ENCODE measurements at places on chromosomes 7 and 10.

DNA sequence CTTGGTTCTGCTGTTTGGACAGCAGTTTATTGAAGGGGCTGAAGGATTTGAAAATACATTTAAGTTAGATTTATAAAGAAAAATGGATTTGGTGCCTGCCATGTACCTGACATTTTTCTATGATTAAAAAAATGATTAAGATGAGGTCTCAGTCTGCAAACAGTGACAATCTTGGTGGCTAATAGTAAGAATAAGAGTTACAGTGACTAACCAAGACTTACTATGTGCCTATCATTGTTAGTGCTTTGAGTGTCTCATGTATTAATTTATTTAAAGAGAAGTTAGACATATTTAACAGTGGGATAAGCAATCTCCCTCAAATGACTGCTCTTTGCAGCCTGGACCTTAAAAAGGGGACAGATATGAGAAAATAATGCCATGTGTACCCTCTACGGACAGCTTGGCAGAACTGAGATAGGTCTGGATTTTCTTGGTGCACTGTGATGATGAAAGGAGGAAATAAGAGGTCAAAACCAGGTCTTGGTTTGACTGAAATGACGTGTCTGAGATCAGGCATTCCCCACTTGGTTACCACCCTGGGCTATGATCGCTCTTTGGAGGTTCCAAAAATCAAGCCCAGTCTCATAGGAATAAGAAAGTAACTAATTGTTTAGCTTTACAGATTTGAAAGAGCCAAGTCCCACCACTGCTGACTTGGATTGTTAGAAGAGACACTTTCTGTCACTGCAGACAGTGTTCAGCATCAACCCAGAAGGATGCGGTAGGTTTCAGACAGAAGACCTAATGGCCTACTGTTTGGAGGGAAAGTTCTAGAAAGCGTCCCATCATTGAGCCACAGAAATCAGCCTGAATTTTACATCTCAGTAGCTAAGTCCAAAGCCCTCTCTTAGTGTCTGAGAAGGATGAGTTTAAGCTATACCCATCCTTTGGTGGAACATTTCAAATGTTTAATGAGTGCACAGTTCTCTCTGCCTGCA, 2.1 kb downstream of the CASP7 start:
- DNase-seq, result no peak

GRCh38 chr7:100706672-100707311, 871 bp downstream of the POP7 start:
- DNase-seq, result no peak

DNA sequence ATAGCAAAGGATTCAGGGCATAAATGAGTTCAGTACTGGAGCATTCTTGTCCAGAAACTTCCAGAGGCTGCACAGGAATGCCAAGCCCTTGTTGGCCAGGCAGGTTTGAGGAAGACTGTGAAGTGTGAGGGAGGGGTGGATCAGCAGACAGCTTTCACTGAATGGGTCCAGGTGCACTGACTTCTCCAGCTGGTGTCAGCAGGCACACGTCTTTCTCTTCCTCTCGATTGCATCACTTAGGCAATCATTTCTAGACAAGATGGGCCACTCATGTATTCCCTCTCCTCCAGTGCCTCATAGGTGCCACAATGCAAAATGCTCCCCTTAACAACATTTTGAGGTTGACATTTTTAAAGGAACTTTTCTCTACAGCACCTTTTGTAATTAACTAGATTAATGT, 15.6 kb upstream of the PLEKHS1 start:
- DNase-seq, result no peak

GRCh38 chr10:120262857-120263547, 194.0 kb upstream of the PLPP4 start:
- DNase-seq, result no peak

- DNase-seq, result no peak
Observed at GRCh38 chr7:2138146-2138765, 94.5 kb downstream of the MAD1L1 start.

DNA sequence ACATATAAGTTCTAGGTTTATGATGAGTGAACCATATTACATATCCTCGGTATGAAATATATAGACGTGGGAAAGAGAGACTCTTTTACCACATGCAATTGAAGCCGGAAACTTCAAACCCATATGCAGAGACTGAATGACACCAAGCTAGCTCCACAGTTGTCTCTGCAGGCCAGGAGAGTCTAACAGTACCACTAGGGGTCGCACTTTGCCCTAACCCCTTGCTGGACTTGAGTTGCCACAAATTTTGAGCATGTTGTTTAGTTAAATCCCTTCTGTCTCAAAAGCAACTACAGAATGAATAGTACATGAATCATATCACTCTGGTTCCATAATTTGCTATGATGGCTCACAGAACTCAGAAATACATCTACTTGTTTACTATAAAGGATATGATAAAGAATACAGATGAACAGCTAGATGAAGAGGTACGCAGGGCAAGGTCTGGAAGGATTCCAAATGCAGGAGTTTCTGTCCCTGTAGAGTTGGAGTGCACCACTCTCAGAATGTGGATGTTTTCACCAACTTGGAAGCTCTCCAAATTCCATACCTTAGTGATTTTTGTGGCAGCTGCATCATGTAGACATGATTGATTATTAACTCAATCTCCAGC, 112.4 kb upstream of the YAE1 start:
- DNase-seq, result peak; percentile 35

- DNase-seq, result no peak
Observed at GRCh38 chr10:97732052-97732359, 4.9 kb upstream of the ZFYVE27 start.

GRCh38 chr10:8224591-8224990, 170.1 kb downstream of the GATA3 start:
- DNase-seq, result no peak

DNA sequence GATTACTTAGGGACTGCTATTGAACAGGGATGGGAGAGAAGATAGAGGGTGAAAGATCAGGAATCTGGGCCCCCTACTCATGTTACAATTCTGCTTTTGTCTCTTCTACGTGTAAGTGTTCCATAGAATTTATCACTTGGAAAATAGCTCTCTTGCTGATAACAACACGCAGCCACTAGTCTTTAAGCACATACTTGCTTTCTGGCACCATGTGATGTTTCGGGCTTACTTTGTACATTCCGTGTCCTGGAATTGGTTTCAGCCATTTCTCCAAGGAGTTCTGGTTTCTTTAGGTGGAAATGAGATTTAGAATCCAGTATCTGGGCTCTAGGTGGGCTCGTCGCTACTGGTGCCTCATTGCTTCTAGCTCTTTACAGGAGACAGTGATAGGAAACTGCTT, 59.7 kb downstream of the TFAM start:
- no peak for DNase-seq

DNA sequence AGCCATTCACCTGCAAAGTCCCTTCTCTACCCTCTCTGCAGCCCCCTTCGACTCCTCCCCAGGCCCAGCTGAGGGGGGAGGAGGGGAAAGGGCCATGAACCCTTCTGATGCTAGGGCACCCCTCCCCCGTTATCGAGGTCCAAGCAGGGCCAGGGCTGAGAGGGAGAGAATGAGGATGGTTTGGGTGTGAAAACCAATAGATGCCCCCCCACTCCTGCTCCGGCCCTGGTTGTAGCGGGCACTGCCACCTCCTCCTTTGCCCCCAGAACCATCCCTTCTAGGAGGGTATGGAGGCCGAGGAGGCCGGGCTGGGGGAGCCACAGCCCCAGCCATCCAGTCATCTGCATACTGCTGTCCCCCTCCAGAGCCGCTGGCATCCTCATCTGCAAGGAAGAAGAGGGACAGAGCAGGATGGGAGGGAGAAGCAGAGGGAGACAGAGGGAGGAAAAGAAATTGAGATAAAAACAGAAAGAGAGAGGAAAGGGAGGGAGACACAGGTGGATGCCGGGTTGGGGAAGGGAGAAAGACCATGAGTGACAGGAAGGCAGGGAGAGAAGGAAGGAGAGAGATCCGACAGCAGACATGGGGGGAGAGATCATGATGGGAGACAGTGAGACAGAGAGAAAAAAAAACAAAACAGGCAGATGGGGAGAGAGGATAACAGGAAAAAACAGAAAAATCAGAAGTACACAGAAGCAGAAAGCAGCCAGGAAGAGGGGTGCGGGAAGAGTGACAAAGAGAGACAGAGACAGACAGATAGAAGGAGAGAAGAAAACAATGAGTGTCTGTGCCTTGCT, 1.9 kb upstream of the GAL3ST4 start:
- DNase-seq, result no peak

- no peak for DNase-seq
Observed at GRCh38 chr10:121235692-121236091, 362.6 kb downstream of the FGFR2 start.

GRCh38 chr7:107874605-107875446, 16.2 kb upstream of the DLD start:
- DNase-seq, result no peak

- DNase-seq, result no peak
Observed at GRCh38 chr10:104197364-104197763, 34.8 kb downstream of the CFAP43 start.

DNA sequence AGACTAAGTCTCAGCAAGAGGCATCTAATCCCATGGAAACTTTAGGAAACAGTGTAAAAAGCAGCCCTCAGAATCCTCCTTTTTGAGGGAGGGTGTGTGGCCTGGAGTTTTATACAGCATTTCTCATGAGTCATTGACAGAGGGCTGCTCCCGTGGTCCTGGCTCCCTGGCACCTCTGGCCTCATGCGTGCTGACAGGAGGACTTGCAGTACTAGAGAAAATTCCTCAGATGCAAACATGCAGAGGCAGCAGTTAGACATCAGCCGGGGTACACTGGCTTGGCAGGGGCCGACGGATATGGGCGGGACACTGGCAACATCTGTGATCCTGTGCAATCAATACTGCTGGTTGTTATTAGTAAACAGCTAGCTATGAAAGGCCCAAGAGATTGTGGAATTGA, 925.1 kb upstream of the CELF2 start:
- DNase-seq, result no peak

DNA sequence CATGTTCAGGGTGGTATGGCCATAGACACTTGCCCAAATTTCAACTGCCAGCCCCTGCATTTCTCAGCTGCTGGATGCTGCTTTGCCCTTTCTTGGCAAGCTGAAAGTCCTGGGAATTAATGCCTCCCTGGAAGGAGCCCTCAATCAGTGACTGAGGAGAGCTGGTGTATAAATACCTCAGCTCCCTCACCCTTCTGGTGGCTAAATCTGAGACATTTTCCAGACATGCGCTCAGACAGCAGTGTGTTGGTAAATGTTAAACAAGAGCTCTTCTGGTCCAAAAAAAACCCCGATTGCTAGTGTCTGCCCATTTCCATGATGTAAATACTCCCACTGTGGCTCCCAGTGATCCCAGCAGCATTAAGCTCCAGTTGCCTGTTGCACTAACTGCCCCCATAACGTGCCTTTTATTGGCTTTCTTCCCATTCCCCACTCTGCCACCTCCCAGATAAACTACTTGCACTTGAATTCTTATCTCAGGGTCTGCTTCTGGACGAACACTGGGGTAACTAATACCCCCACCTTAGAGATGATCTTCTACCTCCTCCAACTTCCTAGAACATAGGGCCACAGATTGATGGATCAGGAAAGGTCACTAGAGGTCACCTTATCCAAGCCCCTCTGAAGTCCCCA, 6.7 kb upstream of the MYH16 start:
- no peak for DNase-seq

- no peak for DNase-seq
Observed at GRCh38 chr7:149286811-149287400, 24.9 kb downstream of the ZNF783 start.

DNA sequence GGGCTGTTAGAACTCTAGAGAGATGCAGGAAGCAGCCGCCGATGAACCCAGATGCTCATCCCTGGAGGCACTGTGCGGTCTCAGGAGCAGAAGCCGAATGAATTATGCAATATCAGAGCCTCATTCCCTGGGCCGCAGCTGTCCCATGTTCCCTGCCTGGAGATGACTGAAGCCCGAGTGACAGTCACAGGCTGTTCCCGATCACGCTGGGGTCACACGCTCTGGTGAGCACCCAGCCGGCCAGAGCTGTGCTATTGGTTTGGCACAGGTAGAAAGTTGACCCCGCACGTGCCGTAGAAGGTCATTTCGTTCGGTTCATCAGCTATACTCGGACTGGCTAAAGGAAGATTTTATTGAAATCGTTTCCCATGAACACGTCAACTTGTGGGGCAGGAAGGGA, 140.5 kb upstream of the SH2B2 start:
- DNase-seq, result no peak

DNA sequence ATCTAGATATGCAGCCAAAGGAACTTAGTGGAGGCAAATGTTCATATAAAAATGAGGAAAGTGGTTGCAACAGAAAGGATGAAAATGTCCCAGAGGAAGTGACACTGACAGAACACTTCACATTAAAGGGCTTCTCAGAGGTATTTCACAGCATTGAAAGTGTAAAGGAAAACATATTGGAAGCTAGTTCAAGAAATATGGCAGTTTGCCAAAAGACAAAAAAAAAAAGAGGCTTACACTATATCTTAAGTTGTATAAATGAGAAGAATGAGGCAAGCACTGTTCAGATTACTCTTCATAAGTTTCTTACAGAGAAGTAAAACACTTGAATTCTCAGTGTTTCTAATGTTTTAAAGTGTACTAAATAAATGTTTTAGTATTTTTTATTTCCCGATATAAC, 20.1 kb downstream of the RUNDC3B start:
- DNase-seq, result no peak
